SJCRH30 (cell line): ENCODE measurements at places on chromosomes 13 and 19. TPM values are rescaled to one million over a fixed set of nuclear protein-coding genes. Genes with fewer than 3 reads are reported as not detected.

ZNF560 gene
- 0.05 TPM in 1 of 2 replicates, not detected in the other for total RNA-seq

KIR2DL4 gene
- not detected in 2 replicates for total RNA-seq

GRCh38 chr13:51167393-51168191, 54.6 kb upstream of the FAM124A start:
- H3K4me3 ChIP-seq: no peak overlapping the region
- no peaks in the 10 kb centered on the region for H3K27me3 ChIP-seq
- no peak for DNase-seq
- H3K36me3 ChIP-seq: no peaks in the 10 kb centered on the region
- no peak overlapping the region for H3K27ac ChIP-seq
- H3K4me1 ChIP-seq: no peaks in the 10 kb centered on the region

IGSF23 gene
- not detected in 2 replicates for total RNA-seq

KLF5 gene
- total RNA-seq: 7.3 and 8.3 TPM in 2 replicates

GRCh38 chr13:101655435-101655834, 203.0 kb downstream of the ITGBL1 start:
- no peaks in the 10 kb centered on the region for H3K4me1 ChIP-seq
- H3K36me3 ChIP-seq: no peaks in the 10 kb centered on the region
- H3K27me3 ChIP-seq: no peaks in the 10 kb centered on the region
- H3K4me3 ChIP-seq: no peak overlapping the region
- DNase-seq: no peak
